ENCODE measurements at places on chromosomes 12 and 14.
A peak's percentile ranks its signal among the peaks of the same experiment; 100 is the strongest.

DNA sequence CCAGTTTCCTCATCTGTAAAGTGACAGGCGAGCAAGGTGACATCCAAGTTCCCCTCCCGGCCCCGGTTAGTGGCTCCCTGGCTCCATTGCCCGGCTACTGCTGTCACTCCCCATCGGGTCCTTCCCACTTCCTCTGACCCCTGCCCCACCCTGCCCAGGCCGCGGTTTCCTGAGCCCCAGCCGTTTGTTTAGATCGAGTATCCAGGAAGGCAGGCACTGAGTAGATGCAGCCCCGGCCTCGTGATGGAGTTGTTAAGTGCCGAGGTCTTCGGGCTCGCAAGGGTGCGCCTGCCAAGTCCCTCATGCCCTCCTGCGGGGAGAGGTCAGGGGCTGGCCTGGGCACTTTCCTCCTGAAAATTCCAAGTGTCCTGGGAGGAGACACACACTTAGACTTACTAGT is 55.4 kb downstream of the TEAD4 start:
- no peak for DNase-seq

GRCh38 chr12:132348176-132348575 is 18.8 kb upstream of the GALNT9 start:
- DNase-seq = no peak

- DNase-seq = no peak
Observed at GRCh38 chr12:22248121-22248520, 86.4 kb downstream of the ST8SIA1 start.

GRCh38 chr14:96117101-96117897 is 78.1 kb downstream of the C14orf132 start:
- no peak for DNase-seq

DNA sequence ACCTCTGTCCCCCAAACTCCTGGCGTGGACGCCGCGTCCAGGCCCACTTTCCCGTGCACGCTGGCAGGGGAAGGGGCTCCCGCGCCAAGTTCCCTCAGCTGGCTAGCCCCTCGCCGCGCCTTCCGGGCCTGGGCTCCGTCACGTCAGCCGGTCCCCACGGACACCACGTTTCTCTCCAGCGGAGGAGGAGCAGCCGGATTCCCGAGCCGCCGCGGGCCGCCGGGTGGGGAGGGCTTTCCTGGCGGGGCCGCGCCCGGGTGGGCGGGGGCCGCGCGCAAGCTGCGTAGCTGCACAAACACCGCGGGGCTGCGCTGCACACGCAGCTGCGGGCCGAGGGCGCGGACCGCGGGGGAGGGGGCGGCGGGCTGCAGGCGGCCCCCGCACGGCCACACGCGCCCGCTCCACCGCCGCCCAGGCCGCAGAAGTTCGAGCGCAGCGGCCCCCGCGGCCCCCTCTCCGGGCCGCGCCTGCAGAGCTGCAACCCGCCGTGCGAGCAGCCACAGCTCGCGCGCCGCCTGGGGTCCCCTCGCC is 45.1 kb upstream of the PNMA1 start:
- no peak for DNase-seq

- DNase-seq = no peak
Observed at GRCh38 chr14:55698051-55698450, 118.0 kb downstream of the KTN1 start.

DNA sequence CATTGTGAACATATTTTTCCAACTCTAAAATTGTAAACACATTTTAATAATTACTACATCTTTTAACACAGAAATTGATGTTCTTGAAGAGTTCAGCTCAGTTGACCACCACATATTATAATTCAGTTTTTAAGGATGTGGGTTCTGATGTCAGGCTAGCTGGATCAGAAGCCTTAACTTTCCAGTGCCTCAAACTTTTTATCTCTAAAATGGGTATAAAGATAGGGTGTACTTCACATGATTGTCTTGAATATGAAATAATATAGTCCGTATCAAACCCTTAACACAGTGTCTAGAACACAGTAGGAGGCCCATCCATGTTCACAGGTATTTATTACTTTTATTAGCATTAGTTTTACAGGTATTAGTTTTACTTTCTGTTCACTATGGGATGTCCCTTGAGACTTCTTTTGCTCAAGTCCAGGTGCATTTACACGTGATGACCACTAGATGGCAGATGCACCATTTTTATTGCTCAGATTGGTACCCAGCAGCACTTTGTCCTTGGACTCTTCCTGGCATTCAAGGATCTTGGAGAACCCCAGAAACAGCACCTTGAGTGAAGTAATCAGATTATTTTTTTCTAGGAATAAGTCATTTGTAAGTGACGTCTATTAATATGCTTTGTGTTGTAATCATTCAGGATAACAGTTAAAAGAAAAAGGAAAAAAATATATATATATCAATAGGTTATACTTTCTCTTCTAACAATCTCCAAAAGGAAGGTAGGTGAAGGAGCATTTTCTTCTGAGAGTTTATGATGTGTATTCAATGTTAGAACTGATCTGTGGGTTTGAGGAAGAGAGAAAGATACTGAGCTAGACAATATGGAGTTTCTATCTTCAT is 580.2 kb downstream of the ETNK1 start:
- peak; percentile 18 for DNase-seq

- peak; percentile 73 for DNase-seq
Observed at GRCh38 chr14:56666716-56667115, 87.1 kb downstream of the TMEM260 start.

GRCh38 chr12:991350-992333 is 619 bp downstream of the ERC1 start:
- no peak for DNase-seq

DNA sequence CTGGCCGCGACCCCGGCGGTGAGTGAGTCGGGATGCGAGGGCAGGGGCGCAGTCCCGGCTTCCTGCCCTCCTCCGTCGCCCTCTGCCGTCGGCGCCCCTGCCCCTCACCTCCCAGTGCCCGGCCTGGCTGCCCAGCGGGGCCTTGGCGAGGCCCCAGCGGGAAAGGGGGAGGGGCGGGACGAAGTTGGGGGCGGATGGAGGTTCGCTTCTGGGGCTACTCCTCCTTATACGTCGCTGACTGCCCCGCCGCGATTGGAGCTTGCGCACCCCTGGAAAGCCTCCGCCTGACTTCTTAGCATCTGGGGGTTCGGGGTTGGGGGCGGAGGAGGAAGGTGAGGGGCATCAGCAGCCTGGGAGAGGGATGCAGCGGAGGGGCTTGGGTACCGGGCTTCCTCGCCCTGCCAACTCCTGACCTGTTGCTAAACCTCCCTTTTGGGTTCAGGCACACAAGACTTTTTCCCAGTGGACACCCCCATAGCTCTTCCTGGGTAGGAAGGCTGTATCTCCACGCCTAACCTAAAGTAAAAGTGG is 406 bp downstream of the TMEM263 start:
- no peak for DNase-seq

DNA sequence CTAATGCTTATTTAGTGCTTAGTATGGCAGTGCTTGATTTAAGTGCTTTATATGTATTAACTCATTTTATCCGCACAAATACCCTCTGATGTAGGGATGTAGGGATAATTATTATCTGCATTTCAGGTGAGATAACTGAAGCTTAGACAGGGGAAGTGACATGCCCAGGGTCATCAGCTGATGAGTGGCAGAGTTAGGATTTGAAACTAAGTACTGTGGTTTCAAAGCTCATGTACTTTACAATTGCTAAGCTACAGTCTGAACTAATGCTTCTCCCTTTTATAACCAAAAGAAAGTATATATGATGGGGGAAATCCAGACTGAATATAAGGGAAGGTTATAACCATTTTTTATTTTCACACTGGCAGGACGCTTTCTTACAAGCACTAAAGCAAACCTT is 229.6 kb upstream of the NAV3 start:
- no peak for DNase-seq

GRCh38 chr12:14113031-14113430 is 131.6 kb upstream of the GRIN2B start:
- DNase-seq = no peak

GRCh38 chr12:120126635-120127005 is 10.1 kb upstream of the RAB35 start:
- DNase-seq = no peak

GRCh38 chr12:4119157-4119761 is 154.3 kb upstream of the CCND2 start:
- no peak for DNase-seq

DNA sequence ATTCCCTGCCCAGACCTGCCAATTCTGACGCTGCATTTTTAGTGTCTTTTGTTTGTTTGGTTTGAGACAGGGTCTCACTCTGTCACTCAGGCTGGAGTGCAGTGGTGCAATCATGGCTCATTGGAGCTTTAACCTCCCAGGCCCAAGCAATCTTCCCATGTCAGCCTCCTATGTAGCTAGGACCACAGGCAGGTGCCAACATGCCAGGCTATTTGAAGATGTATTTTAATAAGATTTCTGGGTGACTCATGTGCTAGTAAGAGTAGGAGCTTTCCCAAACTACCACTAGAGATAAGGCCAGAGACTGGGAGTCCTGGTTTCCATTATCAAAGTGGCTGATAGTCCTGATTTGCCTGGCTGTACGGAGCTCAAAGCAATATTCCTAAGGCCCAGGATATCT is 693.3 kb downstream of the MED13L start:
- no peak for DNase-seq

- no peak for DNase-seq
Observed at GRCh38 chr12:96045566-96045965, 10.2 kb upstream of the LTA4H start.

DNA sequence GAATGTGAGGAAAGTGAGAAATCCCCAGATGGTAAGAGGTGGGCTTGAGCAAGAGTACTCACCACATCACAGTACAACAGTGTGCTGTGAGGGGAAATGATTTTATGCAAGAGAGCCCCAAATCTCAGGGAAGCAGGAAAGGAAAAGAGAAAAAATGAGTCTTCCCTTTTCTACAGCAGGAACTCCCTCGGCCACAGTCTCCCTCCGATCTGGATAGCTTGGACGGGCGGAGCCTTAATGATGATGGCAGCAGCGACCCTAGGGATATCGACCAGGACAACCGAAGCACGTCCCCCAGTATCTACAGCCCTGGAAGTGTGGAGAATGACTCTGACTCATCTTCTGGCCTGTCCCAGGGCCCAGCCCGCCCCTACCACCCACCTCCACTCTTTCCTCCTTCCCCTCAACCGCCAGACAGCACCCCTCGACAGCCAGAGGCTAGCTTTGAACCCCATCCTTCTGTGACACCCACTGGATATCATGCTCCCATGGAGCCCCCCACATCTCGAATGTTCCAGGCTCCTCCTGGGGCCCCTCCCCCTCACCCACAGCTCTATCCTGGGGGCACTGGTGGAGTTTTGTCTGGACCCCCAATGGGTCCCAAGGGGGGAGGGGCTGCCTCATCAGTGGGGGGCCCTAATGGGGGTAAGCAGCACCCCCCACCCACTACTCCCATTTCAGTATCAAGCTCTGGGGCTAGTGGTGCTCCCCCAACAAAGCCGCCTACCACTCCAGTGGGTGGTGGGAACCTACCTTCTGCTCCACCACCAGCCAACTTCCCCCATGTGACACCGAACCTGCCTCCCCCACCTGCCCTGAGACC is 7.8 kb downstream of the ATN1 start:
- DNase-seq = no peak

- no peak for DNase-seq
Observed at GRCh38 chr12:105843561-105843960, 295.2 kb downstream of the NUAK1 start.
